ENCODE measurements at places on chromosomes 6 and 20.

DNA sequence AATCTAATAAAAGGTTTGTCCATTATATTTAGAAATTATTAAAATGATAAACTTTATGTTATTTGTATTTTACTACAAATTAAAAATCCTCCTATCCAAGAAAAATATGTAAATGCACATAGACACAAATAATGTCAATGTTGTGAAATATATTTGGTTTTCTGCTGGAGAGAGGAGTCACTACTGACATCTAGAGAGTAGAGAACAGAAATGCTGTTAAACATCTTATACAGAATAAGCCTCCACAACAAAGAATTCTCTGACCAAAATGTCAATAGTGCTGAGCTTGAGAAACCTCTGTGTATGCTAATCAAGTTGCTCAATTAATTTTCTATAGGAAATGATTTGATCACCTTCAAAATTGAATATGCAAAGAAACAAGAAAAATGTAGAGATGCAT, 12.4 kb downstream of the HTR1B start:
- no peak for DNase-seq

GRCh38 chr6:142155895-142156757, 9.1 kb downstream of the VTA1 start:
- peak; percentile 30 for DNase-seq

GRCh38 chr6:39243809-39244208, 14.5 kb upstream of the KCNK5 start:
- no peak for DNase-seq

GRCh38 chr6:85620308-85620707, 22.4 kb downstream of the SYNCRIP start:
- no peak for DNase-seq

DNA sequence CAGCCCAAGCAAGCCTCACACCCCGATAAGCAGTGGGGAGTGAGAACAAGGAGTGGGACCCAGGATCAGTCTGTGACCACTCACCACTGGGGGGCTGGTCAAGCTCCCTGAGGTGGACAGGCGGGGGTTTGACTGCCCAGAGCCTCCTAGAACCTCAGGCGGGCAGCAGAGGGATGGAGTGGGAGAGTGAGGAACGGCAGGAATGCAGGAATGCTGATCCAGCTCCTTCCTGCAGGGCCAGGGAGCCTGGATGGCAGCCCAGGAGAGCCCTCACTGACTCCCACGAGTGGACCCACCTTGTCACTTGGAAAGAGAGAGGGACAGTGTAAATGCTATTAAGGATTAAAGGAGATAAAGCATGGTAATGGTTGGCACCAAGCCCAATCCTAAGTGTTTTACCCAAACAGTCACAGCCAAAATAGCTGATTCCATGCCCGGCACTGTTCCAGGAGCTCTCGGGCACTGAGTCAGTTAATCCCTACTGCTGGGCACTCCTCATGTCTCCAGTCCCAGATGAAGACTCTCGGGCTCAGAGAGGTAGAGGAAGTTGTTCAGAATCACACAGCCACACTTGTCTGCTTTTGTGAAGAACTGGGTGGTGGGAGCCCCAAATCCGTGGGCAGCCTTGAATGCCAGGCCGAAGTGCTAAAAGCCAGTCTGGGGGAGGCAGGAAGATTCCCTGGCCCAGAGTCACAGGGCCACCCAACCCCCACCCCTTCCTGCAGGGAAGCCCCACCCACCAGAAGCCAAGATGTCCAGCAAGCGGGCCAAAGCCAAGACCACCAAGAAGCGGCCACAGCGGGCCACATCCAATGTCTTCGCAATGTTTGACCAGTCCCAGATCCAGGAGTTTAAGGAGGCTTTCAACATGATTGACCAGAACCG, 3.1 kb downstream of the MYL9 start:
- DNase-seq: no peak

DNA sequence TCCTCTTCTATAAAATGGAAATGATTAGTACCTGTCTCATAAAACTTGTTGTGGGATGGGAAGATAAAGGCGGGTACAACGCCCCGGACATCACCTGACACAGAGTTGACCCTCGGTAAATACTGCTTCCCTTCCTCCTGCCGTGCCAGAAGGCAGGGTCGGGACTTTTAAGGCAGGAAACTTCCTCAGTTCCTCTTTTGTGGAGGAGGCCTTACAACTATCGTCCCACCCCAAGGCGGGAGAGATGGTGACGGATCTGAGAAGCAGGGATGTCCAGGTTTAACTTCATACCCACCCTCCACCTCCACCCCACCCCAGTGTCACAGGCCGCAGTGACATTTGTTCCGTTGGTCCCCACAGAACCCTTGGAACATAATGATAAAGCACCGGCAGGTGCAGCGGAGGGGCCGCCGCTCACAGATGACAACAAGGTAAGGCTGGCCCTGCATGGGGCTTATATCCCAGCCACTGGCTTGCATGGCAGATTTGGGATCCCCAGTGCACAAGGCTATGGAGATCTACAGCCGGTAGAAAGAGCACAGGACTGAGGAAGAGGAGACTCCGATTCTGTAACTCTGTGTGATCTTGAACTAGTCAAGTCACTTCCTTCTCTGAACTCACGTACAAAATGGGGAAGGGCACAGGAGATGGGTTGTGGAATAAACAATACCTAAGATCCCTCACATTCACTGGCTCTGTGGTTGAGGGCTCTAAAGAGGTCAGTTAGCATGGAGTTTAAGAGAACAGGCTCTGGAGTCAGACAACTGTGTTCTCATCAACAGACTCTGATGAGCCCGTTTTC, 764 bp downstream of the DNTTIP1 start:
- DNase-seq: no peak

- no peak for DNase-seq
These were observed 148.8 kb downstream of the CFAP61 start for GRCh38 chr20:20201124-20201523.

DNA sequence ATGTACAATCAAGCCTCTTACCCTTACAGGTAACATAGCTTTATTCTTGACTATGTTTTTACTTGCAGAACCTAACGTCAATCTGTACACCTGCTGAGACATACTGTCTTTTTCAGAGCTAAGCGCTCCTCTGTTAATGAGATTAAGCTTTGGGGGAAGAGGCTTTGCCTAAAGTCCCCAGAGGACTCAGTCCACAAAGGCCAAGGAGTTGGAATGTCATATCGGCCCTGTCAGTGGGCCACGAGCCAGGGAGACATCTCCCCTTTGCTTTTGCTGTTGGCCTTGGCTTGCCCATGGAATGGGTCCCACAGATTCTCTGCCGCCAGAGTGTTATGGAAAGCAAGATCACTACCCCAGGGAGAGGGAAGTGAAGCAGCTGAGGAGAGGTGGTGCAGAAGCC, 64.1 kb upstream of the SOX4 start:
- DNase-seq: no peak
